Activated CD4-positive, alpha-beta memory T cell treated with anti-CD3 and anti-CD28 coated beads for 36 hours (primary cell): ENCODE measurements at places on chromosomes 7 and 10. TPM values are rescaled to one million over a fixed set of nuclear protein-coding genes. Genes with fewer than 3 reads are reported as not detected.

DNA sequence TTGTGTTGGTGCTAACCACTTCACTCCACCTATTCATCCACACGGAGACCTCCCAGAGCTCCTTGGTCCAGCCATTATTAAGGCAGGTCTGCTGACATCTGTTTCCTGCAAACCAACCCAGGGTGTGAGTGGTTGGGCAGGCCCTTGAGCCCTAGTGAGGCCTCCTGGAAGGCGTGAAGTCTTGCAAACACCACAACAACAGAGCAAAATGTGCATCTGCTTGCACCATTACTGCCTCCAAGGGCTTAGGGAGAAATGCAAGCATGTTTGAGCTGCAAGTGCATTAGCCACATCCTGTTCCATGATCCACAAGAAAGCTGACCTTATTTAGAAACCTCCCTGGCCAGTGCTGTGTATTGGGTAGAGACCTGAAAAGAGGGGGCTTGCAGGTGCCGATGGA is 325.5 kb downstream of the GRID1 start:
- no peak for DNase-seq

DNA sequence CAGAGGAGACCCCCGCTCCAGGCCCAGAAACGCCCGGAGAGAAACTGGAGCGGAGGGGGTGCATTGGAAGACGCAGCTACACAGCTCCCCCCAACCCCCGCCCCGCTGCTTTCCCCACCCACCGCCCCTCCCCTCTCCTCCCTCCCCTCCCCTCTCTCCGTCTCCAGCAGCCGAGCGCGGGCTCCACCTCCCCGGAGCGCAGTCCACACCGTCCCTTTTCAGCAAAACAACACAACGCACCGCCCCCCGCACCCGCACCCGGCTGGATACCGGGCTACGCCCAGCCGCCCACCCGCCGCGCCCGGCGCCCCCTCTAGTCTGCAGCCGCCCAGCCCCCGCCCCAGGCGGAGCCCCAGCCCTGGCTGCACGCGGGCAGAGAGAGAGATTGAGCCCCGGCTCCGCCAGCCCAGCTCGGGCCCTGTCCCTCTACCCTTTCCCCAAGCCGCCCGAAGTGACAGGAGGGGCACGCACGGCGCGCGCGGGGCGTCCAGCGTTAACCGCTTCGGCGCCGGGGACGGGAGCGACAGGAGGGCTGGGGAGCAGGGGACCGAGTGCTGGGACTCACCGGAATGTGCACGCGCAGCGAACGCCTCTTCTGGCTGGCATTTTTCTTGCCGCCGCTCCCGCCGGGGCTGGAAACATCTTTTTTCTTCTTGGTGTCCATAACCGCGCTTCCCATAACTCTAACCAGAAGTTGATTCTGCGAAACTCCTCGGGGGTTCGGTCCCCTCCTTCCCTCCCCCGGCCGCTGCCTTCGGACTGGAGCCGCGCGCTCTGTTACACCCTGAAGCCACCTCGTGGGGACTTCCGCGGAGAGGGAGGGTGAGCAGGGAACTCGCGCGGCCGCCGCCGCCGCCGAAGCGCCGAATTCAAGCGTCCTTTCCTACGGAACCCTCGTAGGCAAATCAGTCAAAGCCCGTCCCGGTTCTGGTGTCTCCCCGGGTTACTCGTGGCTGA is 695 bp downstream of the PRKAG2 start:
- DNase-seq = peak; percentile 80

- DNase-seq = peak; percentile 22
Measured at GRCh38 chr10:74227697-74228424, 76.8 kb downstream of the ADK start.

GRCh38 chr10:96208271-96208670 is 63.1 kb downstream of the BLNK start:
- DNase-seq = no peak

MGAM2 gene
- total RNA-seq = not detected

DNA sequence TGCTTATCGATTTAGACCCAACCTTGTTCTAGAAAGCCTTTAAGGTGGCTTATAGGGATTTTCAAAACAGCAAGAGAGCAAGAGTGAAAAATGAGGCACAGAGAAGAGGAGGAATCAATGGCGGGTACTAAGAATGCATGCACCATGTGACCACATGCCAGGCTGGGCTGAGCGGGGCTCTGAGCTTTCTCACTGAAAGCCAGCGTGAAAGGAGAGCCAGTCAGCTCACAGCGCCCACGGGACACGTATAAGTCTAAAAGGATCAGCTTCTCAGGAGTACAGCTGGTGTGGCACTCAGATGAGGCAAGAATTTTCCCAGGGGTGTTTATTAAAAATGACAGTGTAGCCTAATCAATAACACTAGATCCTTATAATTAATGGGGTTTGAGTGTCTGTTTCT is 114.3 kb downstream of the SLIT1 start:
- no peak for DNase-seq

IFIT1 gene
- 5.5 TPM for total RNA-seq

DNA sequence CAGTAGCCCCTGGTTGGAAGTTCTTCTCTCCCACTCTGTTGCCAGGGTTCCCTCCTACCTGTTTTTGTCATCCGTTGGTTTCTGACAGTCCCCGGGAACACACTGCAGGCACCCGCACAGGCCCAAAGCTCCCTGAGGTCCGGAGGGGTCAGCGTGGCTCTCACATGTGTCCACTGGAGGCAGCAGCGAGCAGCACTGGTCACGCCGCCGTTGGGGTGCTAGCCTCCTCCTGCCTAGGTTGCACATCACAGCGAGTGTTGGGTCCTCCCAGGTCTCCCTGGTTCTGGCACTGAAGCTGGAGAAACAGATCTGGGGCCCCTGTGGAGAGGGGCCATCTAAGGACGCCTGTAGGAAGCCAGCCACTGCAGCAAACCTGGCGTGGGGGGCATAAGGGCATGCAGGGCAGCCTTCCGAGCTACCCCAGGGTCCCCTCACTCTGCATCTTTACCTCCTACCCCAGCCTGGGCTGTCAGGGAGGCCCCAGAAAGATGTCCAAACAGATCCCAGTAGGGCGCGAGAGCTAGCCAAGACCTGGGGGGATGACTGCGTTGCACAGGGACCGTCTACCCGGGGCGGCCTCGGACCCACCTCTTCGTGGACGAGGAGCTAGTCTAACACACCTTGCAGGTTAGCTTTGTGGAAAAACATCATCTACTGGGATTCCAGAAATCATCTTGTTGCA is 28.9 kb downstream of the LRRC27 start:
- DNase-seq = peak; percentile 47

- no peak for DNase-seq
Measured at GRCh38 chr10:86225103-86225782, 141.4 kb downstream of the GRID1 start.

SLC26A4 gene
- 7.1 TPM for total RNA-seq

DNA sequence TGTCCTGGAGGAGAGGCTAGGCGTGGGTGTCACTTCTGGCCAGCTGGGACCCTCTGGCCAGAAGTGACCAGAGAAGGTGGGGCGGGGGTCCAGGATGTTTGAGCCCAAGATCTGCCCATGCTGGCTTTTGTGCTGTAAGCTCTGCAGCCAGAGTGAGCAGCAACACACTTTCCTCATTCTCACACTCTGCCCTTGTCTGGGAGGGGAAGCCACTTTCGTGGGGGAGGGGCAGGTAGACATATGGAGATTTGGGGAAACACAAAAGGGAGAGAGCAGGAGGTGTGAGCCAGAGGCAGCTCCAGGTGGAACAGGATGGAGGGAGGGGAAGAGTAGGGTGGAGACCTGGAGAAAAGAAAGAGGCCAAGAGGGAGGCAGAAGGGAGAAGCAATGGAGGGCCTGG is 31.5 kb upstream of the ADCYAP1R1 start:
- no peak for DNase-seq

DNAH11 gene
- total RNA-seq = 0.31 TPM

DNA sequence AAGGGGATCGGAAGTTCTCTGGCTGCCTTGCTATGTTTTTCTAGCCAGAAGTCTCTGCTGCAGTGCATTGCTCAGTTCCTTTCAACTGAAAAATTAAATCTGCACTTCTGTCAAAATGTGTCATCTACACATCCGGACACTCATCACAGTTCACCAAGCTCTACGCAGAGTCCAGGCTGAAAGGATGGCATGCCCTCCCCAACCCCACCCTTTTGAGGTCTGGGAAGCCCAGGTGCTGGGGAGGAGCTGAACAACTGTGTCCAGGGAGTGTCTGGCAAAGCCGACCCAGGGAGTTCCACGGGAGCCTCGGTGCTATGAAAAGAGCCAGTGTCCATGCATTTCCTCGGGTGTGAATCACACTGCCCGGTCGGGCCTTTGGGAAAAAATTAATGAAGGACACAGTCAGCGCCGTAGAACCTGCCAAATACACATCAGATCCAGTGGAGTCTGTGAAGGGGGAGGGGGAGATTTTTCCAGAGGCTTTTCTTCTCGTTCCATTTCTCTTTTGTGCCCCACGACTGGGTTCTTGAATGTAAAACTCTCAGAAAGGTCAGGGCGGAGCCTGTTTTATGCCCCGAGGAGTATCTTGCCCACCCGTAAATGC is 757 bp upstream of the PALS2 start:
- peak; percentile 60 for DNase-seq

GRCh38 chr10:6230315-6230714 is 27.6 kb downstream of the PFKFB3 start:
- no peak for DNase-seq

- no peak for DNase-seq
Measured at GRCh38 chr7:43501870-43502269, 81.0 kb upstream of the STK17A start.

TAS2R5 gene
- 1.3 TPM for total RNA-seq

GRCh38 chr10:74650613-74651012 is 175.8 kb upstream of the KAT6B start:
- no peak for DNase-seq

EPO gene
- not detected for total RNA-seq

EXOC4 gene
- 60.8 TPM for total RNA-seq

DNA sequence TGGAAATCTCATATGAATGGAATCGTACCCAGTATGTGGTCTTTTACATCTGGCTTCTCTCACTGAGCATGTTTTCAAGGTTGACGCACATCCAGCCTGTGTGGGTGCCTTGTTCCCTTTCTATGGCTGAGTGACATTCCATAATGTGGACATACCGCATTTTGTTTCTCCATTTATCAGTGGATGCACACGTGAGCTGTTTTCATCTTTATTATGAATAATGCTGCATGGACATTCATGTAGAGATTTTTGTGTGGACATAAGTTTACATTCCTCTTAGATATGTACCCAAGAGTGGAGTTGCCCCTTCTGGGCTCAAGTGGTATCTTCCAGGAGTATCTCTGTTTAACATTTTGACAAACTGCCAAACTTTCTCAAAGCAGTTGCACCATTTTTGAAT is 1.3 kb upstream of the SCART1 start:
- DNase-seq = no peak

HTR5A gene
- total RNA-seq = not detected

GRCh38 chr7:134788191-134788590 is 8.8 kb downstream of the CALD1 start:
- no peak for DNase-seq

- no peak for DNase-seq
Measured at GRCh38 chr7:17584822-17585221, 286.4 kb downstream of the AHR start.

GRCh38 chr7:107212725-107213124 is 43.9 kb downstream of the HBP1 start:
- DNase-seq = no peak

DNA sequence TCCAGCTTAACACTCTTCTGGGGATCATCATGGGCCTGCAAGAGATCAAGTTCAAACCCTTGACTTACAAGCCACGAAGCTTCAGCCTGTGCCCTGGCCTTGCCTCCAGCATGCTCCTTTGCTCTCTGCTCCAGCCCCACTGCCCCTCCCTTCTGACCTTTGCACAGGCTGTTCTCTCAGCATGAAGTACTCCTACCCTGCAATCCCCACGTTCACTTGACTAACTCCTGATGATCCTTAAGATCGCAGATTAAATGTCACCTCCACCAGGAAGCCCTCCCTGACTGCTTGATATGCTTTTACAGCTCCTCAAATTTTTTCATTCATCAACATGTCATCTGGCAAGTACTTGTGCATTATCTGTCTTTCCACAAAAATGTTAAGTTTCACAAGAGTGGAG is 75.5 kb upstream of the SLF2 start:
- no peak for DNase-seq

DNA sequence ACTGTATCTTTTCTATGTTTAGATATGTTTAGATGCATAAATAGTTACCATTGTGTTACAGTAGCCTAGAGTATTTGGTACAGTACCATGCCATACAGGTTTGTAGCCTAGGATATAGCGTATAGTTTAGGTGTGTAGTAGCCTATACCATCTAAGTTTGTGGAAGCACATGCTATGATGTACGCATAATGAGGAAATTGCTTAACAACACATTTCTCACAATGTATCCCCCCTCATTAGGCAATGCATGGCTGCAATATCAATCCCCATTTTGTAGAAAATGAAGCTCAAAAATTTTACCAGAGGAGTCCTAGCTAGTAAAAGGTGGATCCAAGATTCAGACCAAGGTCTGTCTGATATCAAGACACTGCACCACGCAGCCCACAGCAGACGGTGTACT is 376.4 kb upstream of the NFE2L3 start:
- no peak for DNase-seq
